ENCODE measurements at places on chromosomes 1 and 21.

- no peak for DNase-seq
These were observed 8.1 kb downstream of the ZNF687 start for GRCh38 chr1:151289991-151290708.

- DNase-seq, result no peak
These were observed 46.3 kb downstream of the CASQ2 start for GRCh38 chr1:115722221-115722620.

DNA sequence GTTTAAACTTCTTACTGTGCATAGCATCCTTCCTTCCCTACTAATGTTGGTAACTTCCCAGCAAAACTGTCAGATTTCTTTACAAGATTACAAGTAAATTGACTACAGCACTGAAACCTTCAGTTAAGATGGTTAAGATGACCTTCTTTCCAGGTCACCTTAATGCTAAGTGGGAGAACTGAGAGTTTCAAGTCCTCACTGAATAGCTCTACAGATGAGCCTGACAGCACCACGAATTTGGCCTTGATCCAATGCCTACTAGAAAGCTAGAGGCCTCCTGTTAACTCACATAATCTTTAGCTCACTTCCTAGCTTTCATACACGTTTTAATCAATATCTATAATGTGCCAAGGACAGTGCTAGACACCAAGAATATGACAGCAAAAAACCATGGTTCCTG lies 276.0 kb upstream of the PLD5 start:
- no peak for DNase-seq

- no peak for DNase-seq
These were observed 51.8 kb downstream of the ANGPTL1 start for GRCh38 chr1:178819123-178819522.

DNA sequence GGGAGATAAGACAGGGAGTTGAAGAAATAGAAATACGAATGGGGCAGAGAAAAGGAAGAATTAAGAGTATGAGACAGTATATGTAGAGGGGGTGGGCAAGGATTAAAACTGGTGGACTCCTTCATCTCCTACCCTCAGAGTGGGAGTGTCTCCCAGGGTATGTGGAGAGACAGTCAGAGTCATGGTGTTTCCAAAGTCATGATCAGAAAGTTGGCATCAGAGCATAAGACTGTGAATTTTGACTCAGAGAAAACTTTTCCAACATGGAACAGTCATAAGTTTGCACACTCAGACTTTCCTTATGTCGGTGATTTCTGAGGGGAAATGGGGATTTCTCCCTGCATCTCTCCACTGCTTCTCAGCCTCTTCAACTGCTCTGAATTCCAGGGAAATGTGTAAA lies 2.4 kb downstream of the CD84 start:
- no peak for DNase-seq

- no peak for DNase-seq
These were observed 6.4 kb downstream of the UTP11 start for GRCh38 chr1:38018864-38019343.

- DNase-seq, result no peak
These were observed 95.2 kb downstream of the COQ8A start for GRCh38 chr1:227035316-227035715.

DNA sequence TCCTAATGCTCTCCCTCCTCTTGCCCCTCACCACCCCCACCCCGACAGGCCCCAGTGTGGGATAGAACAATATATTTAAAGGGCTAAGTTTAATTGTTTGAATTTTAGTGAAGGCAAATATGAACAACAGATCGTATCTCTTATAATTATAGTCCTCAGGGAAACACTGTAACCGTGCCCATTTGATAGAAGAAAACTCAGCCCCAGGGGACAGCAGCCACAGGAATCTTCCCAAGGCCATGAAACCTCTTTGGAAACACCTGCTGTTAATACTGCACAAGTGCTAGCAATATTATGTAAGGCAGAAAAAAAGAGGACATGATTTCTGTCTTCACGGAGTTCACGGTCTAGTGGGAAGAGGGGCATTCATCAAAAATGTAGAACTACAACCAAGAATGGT lies 142.2 kb downstream of the URB2 start:
- no peak for DNase-seq

DNA sequence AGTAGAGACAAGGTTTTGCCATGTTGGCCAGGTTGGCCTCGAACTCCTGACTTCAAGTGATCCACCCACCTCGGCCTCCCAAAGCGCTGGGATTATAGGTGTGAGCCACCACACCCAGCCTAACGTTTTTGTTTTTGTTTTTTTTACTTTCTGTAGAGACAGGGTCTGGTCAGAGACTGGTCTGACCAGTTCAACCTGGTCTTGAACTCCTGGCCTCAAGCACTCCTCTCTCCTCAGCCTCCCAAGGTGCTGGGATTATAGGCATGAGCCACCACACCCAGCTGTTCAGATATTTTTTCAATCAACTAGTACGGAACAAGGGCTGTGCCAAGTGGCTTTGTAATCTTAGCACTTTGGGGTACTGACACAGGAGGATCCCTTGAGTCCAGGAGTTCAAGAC lies 209.5 kb downstream of the RERE start:
- no peak for DNase-seq

DNA sequence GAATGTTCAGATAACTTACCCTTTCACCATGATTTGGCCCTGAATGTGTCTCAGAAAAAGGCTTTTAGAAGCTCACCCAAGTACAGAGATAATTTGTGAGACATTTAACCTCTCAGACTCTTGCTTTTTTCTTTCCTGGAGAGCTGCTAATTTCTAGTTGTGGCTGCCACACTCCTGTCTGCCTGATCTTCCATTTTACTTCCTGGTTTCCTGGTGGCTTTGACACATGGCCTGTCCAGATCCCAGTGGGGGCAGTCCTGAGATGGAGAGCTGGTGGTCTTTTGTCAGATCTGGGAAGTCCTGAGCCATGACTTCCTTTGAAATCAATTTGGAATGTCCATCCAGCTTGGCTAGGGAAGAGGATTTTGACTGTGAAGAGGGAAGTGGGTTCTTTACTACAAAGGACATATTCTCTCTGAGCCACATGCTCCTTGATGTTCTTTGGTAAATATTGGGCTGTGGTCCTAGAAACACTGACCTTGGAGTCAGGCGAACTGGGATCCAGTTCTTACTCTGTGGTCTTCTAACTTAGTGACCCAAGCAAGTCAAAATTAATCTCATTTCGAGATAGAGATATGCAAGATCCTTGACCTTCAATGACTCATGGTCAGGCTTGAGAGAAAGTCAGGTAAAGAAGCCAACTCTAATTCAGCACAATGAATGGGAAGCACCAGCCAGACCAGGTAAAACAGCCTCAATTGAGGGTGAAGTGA lies 78.0 kb upstream of the HSD17B7 start:
- DNase-seq, result no peak

GRCh38 chr1:226638608-226639007 lies 90.0 kb downstream of the STUM start:
- DNase-seq, result no peak

DNA sequence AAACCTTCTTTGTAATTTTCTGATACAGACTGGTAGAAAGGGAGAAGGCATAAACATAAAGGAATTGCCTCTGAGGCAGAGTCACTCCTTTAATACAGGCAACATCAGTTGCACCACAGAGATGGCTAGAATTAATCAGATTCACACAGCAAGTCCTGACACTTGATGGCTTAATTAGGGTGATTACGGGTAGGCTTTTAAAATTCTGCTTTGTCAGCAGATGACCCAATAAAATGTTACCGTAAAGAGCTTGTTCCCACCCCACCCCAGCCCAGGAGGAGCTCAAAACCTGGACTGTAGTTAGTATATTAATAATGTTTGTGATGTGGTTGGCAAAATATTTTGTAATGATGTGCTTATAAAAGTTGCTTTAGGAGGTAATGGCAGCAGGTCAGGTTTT lies 9.3 kb upstream of the BTG3 start:
- no peak for DNase-seq

- DNase-seq, result no peak
These were observed 84.3 kb downstream of the PLPPR4 start for GRCh38 chr1:99348397-99349132.
